Stimulated activated CD8-positive, alpha-beta memory T cell treated with anti-CD3 and anti-CD28 coated beads, Interleukin-4, amount 100 ng/mL, for 1 hour (primary cell): ENCODE measurements at places on chromosomes 3 and 15.

DNA sequence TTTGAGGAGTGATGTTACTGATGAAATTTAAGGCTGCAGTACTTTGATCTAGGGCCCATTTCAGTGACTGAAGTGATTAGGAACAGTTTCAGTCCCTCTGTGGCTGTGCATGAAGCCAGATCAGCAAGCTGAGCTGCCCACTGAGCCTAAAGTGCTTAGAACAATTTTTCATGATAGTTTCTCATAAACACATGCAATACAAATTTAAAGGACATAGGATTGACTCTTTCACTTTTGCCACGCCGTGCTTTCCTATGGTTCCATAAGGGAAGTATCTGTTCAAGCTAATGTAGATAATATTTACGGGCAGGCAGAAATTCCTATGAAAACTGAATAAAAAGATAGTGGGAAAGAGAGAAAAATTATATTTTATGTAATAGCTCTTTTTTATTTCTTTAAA is 10.6 kb downstream of the ANKUB1 start:
- no peak for DNase-seq

- no peak for DNase-seq
These were observed 18.4 kb upstream of the RAD18 start for GRCh38 chr3:8981700-8982099.

DNA sequence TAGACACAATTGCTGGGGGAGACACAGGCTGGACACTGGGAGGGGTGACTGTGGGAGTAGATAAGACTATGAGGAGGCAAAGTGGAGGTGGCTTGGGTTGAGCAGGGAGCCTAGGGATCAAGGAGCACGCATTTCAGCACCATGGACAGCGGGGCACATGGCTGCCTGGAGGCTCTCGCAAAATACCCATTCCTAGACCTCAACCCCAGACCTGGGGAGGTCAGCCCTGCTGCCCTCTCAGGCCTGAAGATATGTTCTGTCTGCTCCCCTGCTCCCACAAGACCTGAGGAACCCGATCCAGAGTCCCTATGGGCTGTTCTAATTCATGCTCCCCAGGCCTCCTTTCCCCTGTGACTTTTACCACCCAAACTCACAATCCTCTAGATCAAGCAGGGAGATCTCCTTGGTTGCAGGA is 16.0 kb upstream of the CPEB1 start:
- DNase-seq: no peak

GRCh38 chr3:73021301-73021835 is 24.8 kb downstream of the PPP4R2 start:
- DNase-seq: no peak

GRCh38 chr3:57974796-57975388 is 33.3 kb upstream of the FLNB start:
- DNase-seq: no peak

GRCh38 chr15:48367483-48367882 is 36.3 kb downstream of the DUT start:
- DNase-seq: no peak

DNA sequence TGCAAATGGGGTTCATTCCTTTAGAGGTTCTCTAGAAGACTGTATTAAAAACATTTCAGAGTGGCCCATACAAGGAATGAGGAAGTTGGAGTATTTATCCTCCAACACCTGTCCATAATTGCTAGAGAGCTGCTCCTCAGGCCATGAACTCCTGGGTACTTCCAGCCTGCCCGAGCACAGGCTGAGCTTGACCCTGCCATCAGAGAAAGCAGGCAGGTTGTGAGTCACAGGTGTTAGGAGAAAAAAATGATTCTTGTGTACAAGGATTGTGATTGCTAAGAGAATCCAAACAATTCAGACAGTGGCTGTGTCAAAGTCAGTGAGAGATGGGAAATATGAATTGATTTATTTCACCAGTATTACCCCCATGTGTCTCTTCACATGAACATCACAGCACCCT is 156.8 kb upstream of the GADL1 start:
- DNase-seq: no peak

DNA sequence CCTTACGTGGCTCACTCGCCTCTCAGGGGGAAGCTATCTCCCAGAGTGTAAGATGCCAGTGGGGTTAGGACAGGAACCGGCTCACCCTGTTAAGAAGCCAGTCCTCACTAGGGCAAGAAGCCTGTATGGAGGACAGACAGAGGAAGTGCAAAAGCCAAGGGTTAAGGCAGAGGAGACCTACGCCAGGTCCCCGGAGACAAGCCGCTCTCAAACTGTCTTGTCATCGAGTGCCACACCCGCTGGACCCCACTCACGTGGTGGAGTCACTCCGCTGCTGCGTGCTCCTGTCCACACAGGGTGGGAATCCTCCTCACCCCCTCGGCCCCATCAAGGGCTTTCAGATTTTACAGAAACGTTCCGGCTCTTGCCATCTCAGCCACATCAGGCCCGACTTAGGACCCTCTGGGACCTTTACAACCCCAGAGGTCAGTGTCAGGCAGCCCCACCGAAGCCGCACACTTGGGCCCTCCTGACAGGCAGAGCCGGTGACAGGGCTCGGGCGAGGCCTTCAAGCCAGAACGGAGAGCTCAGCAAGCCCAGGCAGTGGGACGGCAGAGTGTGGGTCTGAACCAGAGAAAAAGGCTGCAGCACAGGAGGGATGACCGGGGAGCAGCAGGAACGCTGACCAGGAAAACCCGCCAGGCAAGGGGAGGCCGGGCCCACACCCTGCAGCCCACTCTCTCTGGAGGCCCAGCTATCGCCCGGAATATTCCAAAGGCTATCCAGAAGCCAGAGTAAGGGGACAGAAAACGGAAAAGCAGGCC is 61.7 kb downstream of the XXYLT1 start:
- DNase-seq: no peak

GRCh38 chr3:72345980-72346379 is 502.3 kb downstream of the SHQ1 start:
- DNase-seq: no peak

GRCh38 chr3:168847291-168847883 is 751.7 kb upstream of the GOLIM4 start:
- no peak for DNase-seq

- no peak for DNase-seq
These were observed 121.9 kb upstream of the PDZRN3 start for GRCh38 chr3:73746623-73747022.
